ENCODE measurements at places on chromosomes 5 and 9. TPM values are rescaled to one million over a fixed set of nuclear protein-coding genes. Genes with fewer than 3 reads are reported as not detected.

GRCh38 chr5:84228266-84228665, 156.4 kb downstream of the EDIL3 start:
- no peak for DNase-seq

DNA sequence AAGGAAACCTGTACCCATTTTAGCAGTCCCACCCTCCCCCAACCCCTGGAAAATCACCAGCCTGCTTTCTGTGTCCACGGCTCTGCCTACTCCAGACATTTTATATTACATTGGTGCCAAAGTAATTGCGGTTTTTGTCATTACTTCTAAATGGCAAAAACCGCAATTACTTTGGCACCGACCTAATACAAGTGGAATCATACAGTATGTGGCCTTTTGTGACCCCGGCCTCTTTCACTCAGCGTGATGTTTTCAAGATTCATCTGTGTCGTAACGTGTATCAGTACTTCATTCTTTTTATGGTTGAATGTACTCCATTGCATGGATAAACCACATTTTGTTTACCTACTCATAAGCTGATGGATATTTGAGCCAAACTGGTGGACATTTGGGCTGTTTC, 9.7 kb upstream of the ORM1 start:
- DNase-seq: no peak

- no peak for DNase-seq
Measured at GRCh38 chr5:149177339-149177843, 36.1 kb downstream of the ABLIM3 start.

DNA sequence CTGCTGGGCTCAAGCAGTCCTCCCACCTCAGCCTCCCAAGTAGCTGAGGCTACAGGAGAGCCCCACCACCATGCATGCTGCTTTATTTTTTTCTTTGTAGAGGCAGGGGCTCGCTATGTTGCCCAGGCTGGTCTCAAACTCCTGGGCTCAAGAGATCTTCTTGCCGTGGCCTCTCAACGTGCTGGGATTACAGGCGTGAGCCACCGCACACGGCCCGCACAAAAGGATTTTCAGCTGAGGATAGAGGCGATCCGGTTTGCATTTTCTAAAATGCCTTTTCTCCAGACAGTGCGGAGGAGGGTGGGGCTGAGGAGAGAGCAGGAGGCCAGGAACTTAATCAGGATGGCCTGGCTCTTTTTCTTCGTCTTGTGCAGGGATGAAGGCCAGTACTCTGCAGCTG, 6.9 kb downstream of the HRH2 start:
- DNase-seq: no peak

GRCh38 chr5:80246001-80246758, 9.7 kb downstream of the SERINC5 start:
- no peak for DNase-seq

The C9orf152 gene
- total RNA-seq: 0.56 TPM

The NR2F1-AS1 gene
- 8.7 TPM for total RNA-seq

The SLC36A3 gene
- total RNA-seq: not detected

Data from thoracic aorta (tissue), 2 donors.